ENCODE measurements at places on chromosomes 1 and 21.

DNA sequence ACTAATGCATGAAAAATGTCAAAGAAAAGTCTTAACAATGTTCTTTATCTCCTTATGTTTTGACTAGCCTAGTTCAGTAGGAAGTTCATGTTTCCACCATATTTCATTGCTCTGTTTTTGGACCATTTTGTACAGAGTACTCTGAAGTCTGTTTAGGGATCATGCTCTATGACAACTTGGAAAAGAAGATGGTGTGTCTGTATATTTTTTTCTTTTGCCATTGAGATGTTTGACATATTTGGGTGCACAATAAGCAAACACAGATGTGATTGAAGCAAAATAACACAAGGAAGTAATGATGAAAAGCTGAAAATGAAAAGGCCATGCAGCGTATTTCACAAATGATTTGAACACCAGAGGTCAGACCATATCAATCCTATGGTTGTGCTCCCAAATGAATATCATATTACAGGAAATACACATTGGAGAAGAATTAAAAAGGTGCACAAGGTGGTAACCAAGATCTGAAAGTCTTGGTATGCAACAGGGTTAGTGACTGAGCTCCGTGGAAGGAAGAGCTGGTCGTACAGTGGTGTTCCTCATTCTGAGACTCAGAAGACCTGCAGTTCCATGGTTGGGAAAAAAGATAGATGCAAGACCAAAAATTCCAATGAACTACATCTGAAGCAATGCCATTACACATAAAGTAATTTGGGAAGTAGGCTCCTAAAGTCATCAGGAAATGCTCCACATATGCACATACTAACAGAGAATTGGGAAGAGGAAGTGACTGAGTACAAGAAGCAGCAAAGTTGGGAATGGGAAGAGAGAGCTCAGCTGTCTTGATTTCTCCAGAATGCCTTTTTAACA lies 463.5 kb downstream of the LMO4 start:
- no peak for DNase-seq

- DNase-seq, result no peak
Measured at GRCh38 chr1:46363121-46363520, 22.5 kb downstream of the NSUN4 start.

DNA sequence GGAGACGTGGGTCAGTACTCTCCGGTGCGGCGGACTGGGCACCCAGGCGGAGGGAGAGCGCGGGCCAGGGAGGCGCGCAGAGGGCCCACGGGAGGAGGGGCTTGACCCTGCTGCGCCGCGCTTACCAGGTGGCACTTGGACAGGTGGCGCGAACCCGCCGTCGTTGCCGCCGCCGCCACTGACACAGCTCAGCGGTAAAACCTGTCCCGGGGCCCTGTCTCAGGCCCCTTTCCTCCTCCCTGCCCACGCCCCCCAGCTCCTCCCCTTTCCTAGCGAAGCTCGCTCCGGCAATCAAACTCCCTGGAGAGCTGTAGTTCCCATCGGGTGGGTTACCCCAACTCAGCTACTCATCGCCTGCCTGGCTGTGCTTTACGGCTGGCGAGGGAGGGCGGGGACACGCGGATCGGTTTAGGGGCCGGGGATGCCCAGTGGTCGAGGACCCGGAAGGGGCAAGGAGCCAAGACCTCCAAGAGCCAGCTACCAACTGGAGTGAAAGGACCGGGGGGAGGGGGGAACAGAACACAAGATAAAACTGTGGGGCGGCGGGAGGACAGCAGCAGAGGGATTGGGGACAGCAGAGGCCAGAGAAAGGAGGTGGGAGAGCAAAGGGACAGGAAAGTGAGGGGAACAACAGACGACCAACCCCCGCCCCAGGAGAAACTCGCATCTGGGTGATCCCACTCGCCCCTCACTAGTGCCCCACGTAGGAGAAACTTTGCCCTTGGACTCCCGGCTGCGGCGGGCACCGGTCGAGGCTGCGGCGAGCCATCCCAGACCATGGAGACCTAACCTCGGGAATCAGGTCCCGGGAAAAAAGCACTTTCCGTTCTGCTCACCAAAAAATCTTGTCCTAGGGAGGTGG lies 2.9 kb downstream of the GFI1 start:
- DNase-seq, result peak; percentile 77

DNA sequence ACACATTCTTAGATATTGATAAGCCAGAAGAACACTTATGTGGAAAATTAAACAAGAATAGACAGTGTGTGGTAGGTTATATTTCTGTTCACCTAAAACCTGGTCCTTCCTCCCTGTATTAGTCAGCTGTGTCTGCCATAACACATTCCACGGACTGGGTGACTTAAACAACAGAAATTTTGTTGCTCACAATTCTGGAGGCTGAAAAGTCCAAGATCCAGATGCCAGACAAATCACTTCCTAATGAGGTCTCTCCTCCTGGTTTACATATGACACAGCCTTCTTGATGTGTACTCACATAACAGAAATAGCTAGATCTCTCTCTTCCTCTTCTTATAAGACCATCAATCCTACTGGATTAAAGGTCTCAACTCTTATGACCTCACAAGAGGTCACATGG lies 25.7 kb downstream of the JMJD4 start:
- DNase-seq, result no peak

GRCh38 chr1:40704817-40705733 lies 13.6 kb downstream of the NFYC start:
- no peak for DNase-seq

DNA sequence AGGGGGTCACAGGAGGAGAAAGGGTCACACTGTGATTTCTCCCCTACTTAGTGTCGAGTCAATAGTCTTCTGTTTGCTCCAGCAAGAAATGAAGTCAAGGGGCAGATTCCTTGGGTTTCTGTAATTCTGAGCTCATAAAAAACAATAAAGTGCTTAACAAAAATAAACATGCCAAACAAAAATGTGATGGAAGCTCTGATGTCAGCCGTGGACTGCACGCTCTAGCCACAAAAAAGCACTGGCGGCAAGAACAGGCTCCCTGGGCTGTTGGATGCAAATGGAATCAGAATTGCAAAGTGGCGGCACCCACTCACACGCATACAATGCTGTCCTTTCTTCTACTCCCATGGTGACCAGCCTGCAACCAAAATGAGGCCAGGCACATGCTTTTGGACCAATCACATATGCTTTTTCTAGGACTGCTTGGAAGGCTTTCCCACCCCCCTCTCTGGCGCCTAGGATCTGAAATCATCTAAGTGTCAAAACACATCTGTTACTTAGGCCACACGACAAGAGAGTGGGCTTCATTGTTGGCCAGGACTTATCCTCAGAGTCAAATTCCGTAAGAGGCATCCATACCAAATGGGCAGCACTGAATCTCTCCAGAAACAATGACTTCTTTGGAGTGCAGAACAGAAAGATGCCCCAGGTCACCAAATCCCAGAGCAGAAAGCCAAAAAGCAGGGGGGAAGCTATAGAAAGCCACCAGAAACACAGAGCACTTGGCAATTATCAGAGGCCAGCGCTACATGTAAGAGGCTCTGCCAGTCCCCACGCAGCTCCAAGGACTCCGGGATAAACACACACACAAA lies 9.2 kb downstream of the C1orf198 start:
- DNase-seq, result no peak

DNA sequence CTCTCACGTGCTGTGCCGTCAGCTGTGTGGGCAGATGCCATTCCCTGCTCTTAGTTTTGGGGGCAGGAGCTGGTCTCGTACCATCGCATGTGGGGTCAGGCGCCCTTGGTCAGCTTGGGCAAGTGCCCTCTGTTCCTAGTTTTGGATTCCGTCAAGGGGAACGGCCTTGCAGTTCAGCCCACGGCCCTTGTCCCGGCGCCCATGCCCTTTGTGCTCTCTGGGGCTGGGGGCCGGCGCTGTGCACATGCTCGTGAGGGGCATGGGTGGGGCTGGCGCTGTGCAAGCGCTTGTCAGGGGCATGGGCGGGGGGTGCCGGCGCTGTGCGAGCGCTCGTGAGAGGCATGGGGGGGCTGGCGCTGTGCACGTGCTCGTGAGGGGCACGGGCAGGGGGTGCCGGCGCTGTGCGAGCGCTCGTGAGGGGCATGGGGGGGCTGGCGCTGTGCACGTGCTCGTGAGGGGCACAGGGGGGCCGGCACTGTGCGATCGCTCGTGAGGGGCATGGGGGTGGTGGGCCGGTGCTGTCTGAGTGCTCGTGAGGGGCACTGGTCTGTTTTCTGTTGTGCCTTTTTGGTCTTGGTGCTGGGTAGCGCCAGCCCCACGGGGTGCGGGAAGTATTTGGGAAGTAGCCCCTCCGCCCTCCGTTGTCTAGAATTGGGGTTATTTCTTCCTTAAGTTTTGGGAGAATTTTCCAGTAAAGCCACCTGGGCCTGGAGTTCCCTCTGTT lies 29.5 kb upstream of the DIP2A start:
- no peak for DNase-seq
